Fibroblast of lung (primary cell): ENCODE measurements at places on chromosomes 3 and 15.

DNA sequence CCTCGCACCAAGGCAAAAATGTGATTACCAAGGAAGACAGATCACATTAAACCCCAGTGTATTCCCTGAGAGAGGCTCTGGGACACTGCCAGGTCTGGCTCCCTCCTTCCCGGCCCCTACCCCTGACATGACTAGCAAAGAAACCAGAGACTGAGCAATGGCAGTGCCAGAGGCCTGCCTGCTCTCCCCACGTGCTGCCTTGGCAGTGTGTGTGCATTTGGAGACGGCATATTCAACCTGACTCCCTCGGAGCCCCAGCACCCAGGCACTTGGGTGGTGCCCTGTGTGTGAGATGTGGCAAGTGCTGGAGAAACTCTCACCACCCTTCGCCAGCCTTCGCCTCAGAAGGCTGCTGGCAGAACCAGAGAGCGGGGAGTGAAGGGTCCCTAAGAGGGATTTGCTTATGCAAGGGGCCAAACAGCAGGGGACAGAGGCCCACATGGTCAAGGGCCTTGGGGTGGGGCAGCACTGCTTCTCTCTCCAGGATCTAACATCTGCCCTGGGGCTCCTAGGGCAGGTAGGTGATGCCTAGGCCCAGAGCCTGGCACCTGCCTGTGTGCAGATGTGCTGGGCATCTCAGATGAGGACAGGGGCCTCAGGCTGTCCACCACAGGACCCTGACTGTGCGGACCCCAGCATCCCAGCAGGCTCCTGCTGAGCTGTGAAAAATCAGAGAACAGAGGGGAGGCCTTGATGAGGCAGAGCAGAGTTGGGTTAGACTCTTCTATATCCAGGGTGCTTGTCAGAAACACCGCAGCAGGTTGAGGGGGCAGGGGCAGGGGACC is 23.6 kb upstream of the PLXNA1 start:
- no peak for DNase-seq

DNA sequence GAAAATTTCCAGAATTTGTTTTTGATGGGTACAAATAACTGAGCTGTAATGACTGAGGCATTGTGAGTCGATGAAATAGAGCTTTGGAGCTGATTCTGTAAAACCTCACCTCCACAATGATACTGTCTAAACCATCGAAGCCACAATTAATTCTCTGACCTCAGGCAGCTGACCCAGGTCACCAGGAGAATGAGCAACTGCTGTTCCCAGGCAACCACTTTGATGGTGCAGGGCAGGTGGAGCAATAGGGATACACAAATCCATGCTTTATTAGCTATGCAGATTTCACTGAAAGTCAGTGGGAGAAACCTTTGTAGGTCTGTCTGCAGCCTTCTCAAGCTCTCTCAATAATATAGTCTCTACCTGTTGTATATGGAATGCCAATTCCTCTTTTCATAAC is 204.4 kb downstream of the RYR3 start:
- no peak for DNase-seq

DNA sequence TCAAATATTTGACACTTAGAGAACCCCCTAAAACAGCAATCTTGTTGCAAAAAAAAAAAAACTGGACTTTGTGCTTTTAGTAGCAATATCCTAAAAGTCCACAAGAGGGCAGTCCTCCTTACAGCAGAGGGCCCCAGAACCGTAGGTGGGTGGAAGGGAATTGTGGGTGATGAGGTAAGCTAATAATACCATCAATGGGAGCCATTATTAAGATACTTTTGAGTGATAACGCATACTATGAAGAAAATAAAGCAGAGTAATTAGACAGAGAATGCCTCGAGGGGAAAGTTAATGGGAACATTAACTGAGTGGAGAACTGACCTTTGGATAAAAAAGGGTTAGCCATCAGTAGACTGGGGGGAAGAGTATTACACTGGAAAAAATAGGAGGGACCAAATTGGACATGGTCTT is 229.9 kb downstream of the THRB start:
- peak; percentile 46 for DNase-seq

- no peak for DNase-seq
Measured at GRCh38 chr15:31268911-31269784, 57.5 kb upstream of the KLF13 start.

DNA sequence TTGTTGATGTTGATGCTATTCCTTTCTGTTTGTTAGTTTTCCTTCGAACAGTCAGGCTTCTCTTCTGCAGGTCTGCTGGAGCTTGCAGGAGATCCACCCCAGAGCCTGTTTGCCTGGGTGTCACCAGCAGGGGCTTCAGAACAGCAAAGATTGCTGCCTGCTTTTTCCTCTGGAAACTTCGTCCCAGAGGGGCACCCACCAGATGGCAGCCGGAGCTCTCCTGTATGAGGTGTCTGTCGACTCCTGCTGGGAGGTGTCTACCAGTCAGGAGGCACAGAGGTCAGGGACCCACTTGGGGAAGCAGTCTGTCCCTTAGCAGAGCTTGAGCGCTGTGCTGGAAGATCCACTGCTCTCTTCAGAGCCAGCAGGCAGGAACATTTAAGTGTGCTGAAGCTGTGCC is 303.2 kb downstream of the ZIC1 start:
- DNase-seq, result no peak

GRCh38 chr15:101675796-101676582 is 23.8 kb upstream of the TM2D3 start:
- DNase-seq, result peak; percentile 88

DNA sequence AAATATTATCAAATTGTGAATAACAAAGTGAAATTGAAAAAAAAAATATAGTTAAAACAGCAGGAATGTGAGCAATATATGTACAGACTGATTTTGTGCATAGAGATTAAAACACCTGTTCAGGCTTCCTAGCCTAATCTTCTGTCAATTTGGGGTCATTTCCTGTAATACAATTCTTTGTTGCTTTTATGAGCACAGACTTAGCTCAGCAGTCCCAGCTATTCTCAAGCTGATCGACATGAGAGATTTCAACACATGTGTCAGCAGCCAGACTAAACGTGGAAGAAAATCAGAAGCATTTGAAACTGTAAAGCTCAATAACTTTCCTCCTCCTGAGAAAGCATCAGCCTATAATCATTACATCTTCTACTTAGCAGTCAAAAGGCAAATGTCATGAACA is 1.6 kb upstream of the FHIT start:
- no peak for DNase-seq

- no peak for DNase-seq
Measured at GRCh38 chr3:102136183-102136582, 286.9 kb downstream of the NFKBIZ start.

DNA sequence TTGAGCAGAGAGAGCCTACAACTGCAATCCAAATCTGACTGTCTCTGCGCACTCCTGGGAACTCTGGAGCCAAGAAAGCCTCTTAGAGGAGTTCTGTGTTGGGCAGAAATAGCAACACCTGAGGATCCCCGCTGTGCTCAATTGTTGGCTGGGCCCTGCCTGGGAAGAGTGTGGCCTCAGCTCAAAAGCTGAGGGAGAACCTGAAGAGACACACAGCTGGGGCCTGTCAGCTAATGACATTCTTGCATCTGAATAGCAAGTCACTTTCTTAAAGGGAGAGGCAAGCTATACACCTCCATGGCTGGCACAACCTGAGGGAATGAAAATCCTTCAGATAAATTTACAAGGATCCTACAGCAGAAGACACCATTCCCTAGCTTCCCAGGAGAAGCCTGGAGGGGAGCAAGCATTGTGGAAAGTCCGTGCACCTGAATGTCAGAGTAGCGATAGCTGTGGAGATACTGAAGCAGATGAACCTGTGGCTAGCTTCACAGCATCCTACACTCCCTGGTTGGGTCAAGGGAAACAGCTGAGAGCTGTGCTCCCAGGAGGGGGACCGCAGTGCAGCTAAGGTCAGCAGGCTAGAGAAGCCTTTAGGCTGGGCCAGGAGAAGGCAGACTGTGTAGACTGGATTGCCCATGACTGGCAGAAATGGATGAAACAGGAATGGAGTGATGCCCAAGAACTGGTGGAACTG is 159.9 kb upstream of the PFN2 start:
- DNase-seq, result no peak

DNA sequence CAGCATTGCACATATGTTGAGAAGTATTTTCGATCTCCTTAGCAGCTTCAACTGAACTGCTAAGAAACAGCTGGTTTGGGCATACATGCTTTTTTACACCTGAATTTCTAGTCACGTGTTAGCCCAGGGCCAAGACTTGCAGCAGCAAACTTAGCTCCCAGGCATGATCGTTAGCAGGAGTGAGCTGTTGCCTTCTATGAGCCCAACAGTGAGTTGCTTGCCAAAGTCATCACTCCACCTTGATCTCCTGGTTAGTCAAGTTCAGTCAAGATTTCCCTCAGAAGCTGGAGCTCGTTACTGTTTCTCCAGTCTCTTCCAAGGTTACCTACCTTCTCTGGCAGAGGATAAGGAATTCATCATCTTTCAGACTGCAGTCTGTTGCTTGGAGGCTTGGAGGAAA is 100.4 kb upstream of the SEMA6D start:
- no peak for DNase-seq

- peak; percentile 96 for DNase-seq
Measured at GRCh38 chr15:32682569-32682968, 35.2 kb upstream of the GREM1 start.

GRCh38 chr3:40779039-40779438 is 254.3 kb downstream of the ZNF621 start:
- DNase-seq, result no peak

GRCh38 chr3:23659274-23659673 is 146.5 kb upstream of the UBE2E1 start:
- DNase-seq, result no peak
